GM13976 (cell line): ENCODE measurements at places on chromosomes 1 and 21.

GRCh38 chr1:8382608-8383505, 64.9 kb downstream of the SLC45A1 start:
- no peak for DNase-seq

DNA sequence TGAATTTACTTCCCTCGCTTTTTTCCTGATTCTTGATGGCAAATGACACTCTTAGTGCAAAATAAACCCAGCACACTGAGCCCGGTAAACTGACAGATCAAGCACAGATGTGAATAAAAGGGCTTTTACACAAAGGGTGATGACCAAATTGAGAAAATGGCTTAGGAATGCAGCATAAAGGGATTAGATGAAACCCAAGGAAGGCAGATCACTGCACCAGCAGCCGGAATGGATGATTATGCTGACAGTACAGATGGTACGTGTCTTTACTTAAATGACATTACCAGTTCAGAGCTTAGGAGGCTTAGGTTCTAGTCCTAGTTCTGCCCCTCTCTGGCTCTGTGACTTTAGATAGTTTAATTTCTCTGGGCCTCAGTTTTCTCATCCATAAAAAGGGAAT, 12.0 kb downstream of the PKP1 start:
- no peak for DNase-seq

DNA sequence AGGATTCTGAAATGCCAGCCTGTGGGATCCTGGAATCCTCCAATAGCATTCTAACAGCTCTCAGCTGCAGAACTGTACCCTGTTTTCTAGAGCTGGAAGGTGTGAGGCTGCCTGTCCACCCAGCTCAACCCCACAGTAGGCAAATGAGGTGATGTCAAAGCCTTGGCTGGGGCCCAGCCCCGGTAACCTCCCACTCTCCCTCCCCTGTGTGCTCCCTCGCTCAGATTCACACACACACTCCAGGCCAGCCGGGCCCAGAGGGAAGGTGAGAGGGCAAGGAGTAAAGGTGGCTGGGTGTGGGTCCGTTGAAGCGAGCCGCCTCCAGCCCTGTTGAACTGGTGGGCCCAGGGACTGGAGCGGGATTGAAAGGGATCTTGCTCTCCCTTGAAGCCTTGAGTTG, at the start of gene BSND:
BSND (plus strand) TSS at position 257 of the 400 bp plus-strand sequence. CDS start 254 bp downstream, outside the sequence.
- DNase-seq = peak; percentile 67

DNA sequence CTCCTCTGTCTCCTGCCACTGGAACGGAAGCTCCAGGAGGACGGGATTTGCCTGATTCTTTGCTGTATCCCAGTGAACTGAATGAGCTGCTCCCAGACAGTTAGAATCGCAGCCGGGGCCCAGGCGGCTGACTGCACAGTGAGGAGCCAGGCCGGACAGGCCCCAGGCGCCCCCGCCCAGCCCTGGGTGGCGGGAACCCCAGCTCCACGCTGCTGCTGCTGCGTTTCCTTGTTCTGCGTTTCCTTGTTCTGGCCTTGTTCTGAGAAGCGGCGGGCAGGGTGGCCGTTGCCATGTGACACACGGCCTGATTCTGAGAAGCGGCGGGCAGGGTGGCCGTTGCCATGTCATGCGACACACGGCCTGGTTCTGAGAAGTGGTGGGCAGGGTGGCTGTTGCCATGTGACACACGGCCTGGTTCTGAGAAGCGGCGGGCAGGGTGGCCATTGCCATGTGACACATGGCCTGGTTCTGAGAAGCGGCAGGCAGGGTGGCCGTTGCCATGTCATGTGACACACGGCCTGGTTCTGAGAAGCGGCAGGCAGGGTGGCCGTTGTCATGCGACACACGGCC, 56.2 kb downstream of the SLC37A1 start:
- no peak for DNase-seq

- no peak for DNase-seq
Observed at GRCh38 chr1:97350662-97351061, 570.2 kb downstream of the DPYD start.

DNA sequence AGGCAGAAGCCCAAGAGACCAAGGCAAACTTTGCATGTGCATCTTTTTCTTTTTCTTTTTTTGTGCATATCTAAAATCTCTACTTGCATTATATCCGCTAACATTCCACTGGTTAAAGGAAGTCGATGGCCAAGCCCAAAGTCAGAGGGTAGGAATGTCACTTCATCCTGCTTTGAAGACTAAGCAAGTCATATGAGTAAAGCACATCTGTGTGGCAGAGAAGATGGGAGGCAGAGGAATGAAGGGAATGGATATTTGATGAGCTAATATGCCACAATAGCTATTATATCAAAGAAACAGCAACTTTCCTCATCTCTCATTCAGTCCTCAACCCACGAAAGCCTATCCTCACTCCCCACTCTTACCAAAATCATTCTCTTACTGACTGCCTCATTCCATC, 59.3 kb downstream of the RNF220 start:
- DNase-seq = no peak
